ENCODE measurements at places on chromosomes 7 and 10.
A peak's percentile ranks its signal among the peaks of the same experiment; 100 is the strongest.

GRCh38 chr7:112414855-112415490, 35.3 kb upstream of the IFRD1 start:
- peak; percentile 14 for DNase-seq

DNA sequence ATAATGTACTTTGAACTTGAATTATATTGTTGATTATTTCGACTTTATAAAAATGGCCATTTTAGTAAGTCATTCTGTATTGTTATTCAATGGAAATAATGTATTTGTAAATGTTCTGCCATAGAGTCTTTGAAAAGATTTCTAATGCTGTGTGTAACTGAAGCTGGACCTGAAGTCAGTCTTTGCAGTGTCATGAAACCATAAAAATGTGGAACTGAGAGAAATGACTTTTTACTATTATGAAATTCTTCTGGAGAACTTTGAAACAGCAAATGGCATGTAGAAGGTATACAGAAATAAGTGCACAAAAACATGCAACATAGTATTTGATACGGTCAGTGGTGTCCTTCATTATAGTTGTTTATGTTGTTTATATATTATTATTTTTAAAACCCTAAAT, 59.7 kb upstream of the ADRA2A start:
- DNase-seq, result no peak

DNA sequence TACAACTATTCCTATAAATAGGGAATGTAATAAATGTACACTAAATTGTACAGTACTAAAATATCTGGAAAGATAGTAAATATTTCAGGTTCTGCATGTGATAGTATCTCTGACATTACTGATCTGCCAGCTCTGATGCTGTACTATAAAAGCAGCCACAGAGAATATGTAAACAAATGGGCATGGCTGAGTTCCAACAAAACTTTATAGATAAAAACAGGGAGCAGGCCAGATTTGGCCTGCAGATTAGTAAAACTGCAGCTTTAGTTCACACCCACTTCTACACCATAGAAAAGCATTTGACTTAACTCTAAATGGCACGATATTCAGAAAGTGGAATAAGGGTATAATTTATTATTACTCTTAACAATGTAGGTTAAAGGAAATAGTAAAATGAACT, 18.8 kb upstream of the TLL2 start:
- DNase-seq, result no peak

GRCh38 chr10:35316218-35316967, 19.9 kb upstream of the CCNY start:
- no peak for DNase-seq

GRCh38 chr7:82745820-82746219, 302.2 kb upstream of the CACNA2D1 start:
- no peak for DNase-seq

All from germinal center (tissue), 1 donor.